ENCODE measurements at places on chromosomes 5 and 9.

GRCh38 chr5:172878933-172879752 is 45.1 kb downstream of the ERGIC1 start:
- DNase-seq: peak; percentile 90

GRCh38 chr9:107637421-107638420 is 148.2 kb upstream of the KLF4 start:
- DNase-seq: peak; percentile 95

GRCh38 chr5:175671013-175671412 is 13.1 kb downstream of the HRH2 start:
- peak; percentile 60 for DNase-seq

- DNase-seq: no peak
Observed at GRCh38 chr5:151244206-151244605, 8.8 kb upstream of the GM2A start.

DNA sequence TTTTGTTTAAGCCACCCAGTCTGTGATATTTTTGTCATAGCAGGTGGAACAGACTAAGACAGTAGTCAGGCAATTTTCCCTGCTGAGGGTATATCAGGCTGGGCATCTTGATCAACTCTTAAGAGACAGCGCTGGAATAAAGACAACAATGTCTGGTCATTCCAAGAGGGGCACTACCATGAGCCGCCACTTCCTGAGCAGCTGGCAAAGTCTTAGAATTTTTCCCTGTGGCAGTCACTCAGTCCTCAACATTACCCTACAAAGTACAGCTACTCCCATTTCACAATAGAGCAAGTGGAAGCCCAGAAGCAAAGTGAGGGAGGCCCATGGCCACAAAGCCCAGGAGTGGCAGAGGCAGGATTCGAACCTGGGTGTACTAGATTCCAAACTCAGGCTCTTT is 74.8 kb downstream of the SH3PXD2B start:
- no peak for DNase-seq

- DNase-seq: no peak
Observed at GRCh38 chr5:177350776-177351391, 584 bp downstream of the LMAN2 start.

DNA sequence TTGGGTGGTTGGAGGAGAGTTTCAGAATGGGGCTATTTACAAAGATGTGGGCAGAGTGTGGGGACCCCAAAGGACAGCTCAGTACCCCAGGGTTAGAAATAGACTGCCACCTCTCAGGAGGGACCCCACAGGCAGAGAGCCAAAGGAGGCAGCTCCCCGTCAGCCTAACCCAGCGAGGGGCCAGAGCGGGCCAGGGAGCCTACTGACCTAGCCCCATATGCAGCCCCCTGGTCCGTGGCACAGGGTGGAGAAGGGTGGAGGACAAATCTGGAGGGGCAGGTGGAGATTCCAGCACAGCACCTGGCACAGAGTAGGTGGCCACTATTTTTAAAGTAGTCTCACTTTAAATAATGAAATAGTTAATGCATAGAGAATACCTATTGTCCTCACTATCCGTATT is 67.2 kb upstream of the ANGPTL2 start:
- no peak for DNase-seq

DNA sequence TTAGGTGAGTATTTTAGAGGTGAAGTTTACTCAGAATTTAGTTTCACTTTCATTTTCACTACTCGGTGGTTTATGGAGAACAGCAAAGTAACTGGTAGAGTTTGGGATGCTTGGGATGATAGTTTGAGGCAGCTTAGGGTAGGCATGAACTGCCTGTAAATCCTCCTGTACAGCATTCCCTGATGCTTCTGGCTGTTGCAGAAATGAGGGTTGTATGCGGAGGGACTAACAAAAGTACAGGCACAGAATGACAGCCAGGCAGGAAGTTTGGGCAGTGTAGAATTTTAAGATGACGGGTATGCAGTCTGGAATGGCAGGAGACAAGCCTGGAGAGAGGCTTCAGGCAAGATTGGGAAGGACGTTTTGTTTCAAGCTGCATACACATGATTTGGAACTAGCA is 48.0 kb upstream of the FAM120AOS start:
- DNase-seq: peak; percentile 34

DNA sequence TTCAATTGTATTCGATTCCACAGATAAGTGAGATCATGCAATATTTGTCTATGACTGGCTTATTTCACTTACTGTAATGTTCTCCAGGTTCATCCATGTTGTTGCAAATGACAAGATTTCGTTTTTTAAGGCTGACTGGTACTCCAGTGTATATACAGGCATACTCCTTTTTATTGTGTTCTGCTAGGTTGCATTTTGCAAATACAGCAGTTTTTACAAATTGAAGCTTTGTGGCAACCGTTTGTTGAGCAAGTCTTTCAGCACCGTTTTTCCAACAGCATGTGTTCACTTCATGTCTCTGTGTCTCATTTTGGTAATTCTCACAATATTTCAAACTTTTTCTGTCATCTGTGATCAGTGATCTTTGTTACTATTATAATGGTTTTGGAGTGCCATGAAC is 82.7 kb downstream of the DMXL1 start:
- DNase-seq: no peak

DNA sequence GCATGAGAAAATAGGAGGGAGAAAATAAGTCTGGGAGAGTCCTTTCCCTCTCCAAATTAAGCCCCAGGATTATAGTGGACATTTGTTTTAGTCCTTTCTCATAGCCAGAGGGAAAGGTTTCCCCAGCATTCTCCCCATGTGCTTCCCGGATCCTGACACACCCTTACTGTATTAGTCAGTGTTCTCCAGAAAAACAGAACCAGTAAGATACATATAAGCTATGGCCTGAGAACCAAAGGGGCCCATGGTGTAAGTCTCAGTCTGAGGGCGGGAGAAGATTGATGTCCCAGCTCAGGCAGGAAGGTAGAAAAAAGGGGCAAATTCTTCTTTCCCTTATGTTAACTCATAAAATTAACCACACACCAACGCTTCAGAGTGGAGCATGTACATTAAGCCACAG is 25.6 kb upstream of the SPATA31D4 start:
- no peak for DNase-seq

- no peak for DNase-seq
Observed at GRCh38 chr5:95935553-95936100, 26.0 kb downstream of the ELL2 start.

GRCh38 chr9:109914280-109915027 is 134.5 kb downstream of the PALM2AKAP2 start:
- no peak for DNase-seq

DNA sequence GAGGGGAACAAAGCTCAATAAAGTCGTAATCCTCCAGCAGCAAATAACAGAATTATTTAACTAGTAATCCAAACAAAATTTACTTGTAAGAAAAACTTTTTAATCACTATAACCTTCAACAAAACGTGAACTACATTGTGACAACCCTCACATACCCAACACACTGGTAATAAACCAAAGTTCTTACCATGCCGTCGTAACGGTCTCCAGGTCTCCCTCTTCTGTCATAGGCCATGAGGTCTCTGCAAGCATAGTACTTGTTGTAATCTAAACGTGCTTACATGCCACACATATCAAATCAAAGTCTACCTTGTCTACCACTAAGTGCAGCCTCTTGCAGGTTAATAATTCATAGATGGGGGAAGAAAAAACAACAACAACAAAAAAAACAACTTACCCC is 8.5 kb downstream of the HNRNPK start:
- DNase-seq: no peak

DNA sequence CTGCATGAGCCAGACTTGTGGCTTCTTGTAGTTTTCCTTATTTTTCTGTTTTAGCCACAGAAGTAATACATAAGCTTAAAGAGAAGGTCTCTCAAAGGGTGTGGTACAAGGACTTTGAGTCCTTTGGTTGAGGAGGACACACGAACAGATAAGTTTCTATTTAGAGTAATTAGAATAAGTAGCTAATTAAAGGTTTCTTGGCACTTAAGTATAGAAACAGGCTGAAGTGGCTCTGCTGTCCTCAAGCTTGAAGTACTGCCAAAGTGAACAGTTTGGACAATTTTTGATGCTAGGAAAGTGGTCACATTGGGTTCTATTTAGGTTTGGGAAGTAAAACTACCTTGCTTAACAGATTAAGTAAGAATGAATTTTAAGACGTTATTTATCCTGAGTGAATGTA is 278.3 kb upstream of the MPDZ start:
- DNase-seq: no peak

- DNase-seq: no peak
Observed at GRCh38 chr5:28823231-28823630, 1784.8 kb upstream of the CDH9 start.

- no peak for DNase-seq
Observed at GRCh38 chr9:4507306-4508130, 17.2 kb downstream of the SLC1A1 start.

DNA sequence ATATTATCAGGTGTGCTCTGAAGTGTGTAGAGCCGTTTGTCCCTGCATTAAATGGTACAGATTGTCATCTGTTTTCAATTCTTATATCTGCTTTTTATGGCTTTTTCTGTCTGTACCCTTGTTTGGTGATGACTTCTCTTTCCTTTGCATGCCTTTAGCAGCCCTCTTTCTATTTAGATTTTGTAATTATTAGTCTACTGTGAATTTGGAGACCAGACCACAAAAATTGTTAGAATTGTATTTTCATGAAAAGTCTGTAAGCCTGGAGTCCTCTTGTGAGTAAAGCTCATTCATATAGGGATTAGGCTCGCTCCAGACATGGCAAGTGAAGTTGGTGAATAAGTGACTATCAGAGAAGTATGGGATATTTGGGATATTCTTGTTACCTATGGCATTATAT is 41.7 kb downstream of the NFX1 start:
- no peak for DNase-seq

GRCh38 chr5:52727020-52727419 is 60.7 kb upstream of the ITGA1 start:
- no peak for DNase-seq

DNA sequence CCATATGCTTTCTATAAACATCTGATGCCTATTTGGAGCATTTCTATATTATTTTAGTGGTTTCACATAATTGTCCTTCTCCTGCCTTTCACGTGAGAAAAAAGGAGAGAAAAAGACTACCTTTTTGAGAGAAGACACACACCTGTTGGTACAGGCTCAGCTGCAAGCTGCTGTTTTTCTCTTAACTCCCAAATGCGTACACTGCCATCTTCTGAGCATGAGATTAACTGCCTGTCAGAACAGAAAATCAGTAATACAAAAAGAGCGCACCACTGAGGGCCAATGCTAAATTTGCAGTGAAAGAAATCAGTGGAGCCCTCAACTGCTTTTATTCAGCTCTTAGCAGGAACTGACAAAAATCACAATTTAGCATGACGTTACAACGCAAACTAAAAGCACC is 54.9 kb downstream of the WDR41 start:
- DNase-seq: no peak

DNA sequence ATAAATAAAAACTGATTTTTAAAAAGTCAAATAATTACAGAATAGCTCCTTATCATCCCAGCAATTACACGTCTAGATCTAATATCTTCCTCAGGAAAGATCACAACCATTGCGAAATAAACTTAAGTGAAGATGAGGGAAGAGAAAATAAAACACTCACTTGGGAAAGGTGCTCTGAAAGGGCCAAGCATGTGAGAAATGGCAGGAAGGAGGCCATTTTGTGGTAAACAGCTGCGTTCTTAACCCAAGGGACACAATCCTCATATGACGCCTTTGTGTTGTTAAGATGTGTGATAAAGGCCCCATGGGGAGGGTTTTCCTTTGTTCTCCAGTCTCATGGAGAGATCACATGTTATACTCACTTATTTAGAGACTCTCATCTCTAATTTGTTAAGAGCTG is 32.5 kb downstream of the JAKMIP2 start:
- no peak for DNase-seq

GRCh38 chr5:153866176-153866575 is 172.5 kb downstream of the FAM114A2 start:
- no peak for DNase-seq

- no peak for DNase-seq
Observed at GRCh38 chr5:67673618-67674017, 477.0 kb upstream of the CD180 start.

DNA sequence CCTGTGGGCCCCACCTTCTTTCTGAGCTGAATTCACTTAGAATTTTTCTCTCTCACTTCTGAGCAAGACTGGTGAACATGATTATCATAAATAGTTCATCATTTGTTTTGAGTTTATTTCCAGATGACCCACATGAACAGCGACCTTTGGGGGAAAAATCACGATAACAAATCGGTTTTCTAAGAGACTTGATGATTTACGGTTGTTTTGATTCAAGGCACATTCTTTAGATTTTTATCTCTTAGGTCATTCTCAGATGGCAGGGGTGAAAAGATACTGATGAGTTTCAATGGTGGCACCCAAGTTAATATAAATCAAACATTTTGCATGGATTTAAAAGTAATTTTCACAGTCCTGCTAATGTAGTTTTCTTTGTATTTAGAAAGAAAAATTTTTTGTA is 95.1 kb downstream of the DMXL1 start:
- no peak for DNase-seq

GRCh38 chr5:1011226-1011631 is 2.6 kb downstream of the NKD2 start:
- peak; percentile 12 for DNase-seq

DNA sequence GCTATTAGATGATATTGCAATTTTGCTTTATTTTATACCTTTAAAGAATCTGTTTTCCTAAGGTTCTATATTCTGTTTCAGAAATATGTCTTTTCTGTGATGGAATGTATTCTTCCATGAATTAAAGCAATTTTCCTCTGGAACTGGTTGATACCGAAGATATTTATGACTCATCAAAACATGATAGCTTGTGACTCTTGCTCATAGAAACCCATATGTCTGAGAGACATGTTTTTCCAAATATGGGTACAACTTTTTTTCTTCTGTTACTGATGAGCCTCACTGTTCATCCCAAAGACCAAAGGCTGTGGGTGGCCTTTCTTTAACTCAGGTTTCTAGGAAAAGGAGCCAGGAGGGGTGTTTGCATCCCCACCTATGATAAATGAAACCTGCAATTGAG is 126.1 kb upstream of the PAPPA start:
- DNase-seq: no peak

DNA sequence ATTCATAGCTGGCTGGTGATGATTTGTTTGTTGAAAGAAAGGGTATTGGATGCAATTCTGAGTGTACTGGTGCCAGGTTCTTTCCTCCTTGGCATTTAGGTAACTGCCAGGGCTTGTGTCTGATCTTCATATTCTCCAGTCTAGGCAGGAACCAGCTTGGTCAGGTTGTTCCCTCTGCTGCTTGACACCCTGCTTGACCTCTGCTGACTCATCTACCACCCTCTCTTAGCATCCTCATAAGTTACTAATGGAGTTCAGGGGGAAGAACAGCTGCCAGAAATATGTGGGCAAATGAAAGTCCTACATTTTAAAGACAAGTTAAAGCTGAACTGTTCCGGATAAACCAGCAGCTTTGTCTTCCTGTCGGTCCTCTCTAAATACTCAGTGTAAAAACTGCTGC is 116.1 kb upstream of the TNC start:
- peak; percentile 21 for DNase-seq

GRCh38 chr5:172943283-172943841 is 15.9 kb upstream of the RPL26L1 start:
- DNase-seq: peak; percentile 50

Measured in suppressor macrophage treated with lipopolysaccharide for 1 hour (primary cell).